ENCODE measurements at places on chromosomes 5 and 9. TPM values are rescaled to one million over a fixed set of nuclear protein-coding genes. Genes with fewer than 3 reads are reported as not detected.

GRCh38 chr5:111998871-111999270, 241.9 kb upstream of the NREP start:
- no peak for ATAC-seq

DNA sequence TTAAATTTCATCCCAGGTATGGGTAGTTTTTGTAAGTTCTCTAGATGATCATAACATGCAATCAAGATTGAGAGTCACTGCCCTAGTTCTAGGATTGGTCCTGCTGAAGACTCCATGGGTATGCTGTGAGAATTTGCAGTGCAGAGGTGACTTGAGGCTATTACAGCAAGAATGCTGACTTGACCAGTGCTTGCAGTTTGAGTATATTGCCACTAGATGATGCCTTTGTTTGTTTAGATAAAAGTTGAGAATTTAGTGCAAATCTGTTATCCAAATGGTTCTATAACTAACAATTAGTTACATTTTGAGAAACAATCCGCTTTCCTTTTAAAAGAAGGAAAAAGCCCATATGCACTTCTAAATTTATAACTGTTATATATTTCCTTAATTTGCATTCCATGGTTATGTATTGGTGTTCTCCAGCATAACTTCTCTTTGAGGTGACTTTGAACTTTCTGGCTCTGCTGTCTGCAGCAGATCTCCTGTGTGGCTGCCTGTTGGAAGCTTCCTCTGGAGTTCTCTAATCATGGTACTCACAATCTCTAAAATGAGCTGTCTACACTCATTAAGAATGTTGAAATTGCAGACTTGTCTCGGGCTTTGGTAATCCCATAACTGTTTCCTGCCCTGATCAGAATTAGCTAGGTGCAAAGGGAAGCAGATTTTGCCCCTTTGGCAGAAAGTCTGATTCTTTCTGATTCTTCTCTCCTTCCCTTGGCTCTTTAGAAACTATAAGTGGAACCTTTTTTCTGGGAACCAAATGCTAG, 24.9 kb downstream of the MELK start:
- ATAC-seq, result no peak

The BARHL1 gene
- not detected for total RNA-seq

- ATAC-seq, result no peak
Measured at GRCh38 chr9:33331377-33331891, 41.1 kb downstream of the NFX1 start.

The INSL6 gene
- total RNA-seq, result not detected

- ATAC-seq, result no peak
Measured at GRCh38 chr9:121819428-121820231, 168.2 kb downstream of the DAB2IP start.

DNA sequence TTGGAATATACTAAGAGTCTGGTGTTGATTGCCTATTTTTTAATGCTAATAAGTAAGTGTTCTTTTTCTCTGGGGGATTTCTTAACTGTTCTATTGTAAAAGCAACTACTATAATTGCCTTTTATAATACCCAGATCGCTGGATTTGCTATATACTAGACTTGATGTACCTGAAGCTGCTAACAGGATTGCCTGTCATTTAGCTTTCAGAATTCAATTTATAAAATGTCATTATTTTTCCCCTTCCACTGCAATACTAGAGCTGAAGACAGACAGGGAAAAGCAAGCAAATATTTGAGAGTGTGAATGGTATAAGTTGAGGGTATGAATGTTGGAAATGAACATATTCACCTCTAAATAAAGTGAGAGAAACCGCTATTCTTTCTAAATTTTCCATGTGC, 115.5 kb downstream of the SH3GL2 start:
- ATAC-seq, result no peak

The RORB gene
- total RNA-seq, result 0.93 TPM

The HSD17B3 gene
- 0.40 TPM for total RNA-seq

DNA sequence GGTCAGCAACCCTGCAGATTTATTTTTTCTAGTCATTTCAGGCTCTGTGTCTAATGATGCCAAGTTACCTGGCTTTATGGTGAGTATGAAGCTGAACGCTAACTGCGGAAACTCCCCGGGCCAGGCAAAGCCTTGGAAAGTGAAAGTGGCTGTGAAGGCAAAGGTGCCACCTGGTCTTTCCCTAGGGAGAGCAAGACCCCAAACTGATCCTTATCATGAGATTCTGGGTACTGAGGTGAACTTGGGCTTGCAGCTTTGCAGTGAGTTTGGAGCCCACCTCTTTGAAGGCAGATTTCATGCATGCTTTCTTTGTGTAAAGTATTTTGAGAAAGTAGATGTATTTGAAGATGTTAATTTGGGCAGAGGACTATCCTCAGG, 63.3 kb downstream of the CARTPT start:
- ATAC-seq, result no peak

DNA sequence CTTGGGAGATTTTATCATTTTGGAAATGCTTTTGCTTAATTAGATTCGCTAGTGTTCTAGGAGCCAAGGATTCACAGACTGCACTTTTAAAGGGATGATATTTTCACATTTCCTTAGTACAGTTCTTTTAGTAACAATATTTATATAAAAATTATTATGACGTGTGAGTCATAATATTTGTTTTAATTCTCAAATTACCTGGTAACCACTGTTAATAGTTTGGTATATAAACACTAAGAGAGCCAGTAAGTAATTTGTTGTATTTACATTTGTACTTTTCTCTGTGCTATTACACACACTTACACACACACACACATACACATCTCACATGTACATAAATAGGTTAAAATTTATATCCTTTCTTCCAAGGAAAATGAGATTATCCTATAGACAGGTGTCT, 58.8 kb upstream of the RAD23B start:
- no peak for ATAC-seq

GRCh38 chr5:173458828-173459609, 130.8 kb upstream of the STC2 start:
- ATAC-seq, result no peak

- ATAC-seq, result no peak
Measured at GRCh38 chr9:32351845-32352244, 32.6 kb upstream of the ACO1 start.

The ADAMTS16 gene
- 0.27 TPM for total RNA-seq

All from gastroesophageal sphincter (tissue), 4 donors.